ENCODE measurements at places on chromosomes 13 and 19.

- no peak for DNase-seq
Observed at GRCh38 chr13:87942205-87942604, 271.0 kb downstream of the SLITRK5 start.

DNA sequence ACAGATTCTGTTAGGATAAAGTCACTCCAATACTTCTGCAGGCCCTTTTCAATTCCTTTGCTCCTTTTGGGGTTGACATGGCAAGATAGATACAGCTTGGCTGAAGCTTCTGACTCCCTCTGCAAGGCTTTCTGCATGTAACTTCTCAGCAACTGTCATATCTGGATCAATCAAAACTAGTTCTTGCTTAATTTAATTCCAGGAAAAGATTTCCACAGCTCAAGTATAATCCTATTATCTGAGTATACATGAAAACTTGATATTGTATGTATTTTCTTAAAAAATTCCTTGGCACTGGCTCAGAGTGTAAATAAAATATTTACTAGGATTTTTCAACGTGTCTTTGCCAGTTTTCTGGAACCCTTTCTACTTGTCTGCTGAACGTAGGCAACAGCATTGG, 109.6 kb downstream of the STARD13 start:
- no peak for DNase-seq

GRCh38 chr13:29743201-29743786, 107.1 kb downstream of the UBL3 start:
- DNase-seq, result no peak

DNA sequence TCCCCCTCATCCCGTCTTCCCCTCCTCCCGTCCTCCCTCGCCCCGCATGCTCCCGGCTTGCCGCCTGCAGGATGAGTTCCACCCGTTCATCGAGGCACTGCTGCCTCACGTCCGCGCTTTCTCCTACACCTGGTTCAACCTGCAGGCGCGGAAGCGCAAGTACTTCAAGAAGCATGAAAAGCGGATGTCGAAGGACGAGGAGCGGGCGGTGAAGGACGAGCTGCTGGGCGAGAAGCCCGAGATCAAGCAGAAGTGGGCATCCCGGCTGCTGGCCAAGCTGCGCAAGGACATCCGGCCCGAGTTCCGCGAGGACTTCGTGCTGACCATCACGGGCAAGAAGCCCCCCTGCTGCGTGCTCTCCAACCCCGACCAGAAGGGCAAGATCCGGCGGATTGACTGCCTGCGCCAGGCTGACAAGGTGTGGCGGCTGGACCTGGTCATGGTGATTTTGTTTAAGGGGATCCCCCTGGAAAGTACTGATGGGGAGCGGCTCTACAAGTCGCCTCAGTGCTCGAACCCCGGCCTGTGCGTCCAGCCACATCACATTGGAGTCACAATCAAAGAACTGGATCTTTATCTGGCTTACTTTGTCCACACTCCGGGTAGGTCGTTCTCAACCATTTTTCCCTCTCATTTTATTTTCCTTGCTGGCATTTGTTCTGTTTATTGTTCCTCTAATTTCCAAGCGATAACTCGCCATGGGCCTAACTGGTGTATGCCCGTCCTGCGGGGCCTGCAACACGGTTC, 29.8 kb downstream of the NFIX start:
- DNase-seq, result no peak

DNA sequence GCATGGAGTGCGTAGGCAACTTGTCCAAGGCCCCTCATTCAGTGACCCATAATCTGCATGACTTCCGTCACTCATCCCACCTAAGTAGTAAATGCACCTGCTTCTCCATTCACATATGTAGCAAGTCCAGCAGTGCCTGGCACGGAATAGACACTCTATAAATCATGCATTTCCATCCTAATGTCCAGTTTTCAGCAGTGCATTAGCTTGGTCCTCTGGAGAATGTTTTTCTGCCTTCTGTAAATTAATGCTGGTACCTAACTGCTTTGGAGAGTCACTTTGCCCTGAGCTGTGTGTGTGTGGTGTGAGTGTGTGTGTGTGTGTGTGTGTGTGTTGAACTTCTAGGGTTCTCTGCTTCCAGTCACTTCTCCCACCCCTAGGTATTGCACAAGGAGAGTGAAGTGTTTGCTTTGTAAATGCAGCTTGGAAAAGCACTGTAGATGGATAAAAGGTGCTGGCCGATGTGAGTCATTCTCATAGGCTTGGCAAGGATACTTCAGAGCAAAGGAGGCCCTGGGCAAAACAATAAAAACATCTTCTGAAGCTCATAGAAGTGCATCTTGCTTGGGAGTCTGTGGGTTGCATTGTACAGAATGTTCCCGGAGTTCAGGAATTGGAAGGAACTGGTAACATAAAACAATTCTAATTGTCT, 181.8 kb downstream of the KATNAL1 start:
- peak; percentile 28 for DNase-seq

DNA sequence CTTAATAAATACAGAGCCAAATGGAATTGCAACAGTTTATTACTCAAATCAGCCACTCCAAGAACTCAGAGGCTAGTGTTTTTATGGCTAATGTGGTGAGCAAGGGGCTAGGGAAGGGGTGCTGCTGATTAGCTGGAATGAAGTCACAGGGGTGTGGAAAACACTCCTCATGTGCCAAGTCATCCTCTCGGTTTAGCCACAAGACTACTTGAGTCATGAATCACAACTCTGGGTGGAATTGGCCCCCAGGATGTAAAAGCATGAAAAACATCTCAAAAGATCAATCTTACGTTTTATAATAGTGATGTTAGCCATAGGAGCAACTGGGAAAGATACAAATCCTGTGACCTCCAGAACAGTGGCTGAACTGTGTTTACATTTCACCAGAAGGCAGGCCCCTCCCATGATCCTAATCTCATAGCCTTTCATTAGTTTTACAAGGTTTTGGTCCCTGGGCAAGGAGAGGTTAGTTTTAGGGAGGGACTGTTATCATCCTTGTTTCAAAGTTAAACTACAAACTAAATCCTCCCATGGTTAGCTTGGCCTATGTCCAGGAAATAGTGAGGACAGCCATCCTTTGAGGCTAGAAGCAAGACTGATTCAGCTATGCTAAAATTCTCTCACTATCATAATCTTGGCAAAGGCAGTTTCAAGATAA, 2020.1 kb upstream of the PCDH20 start:
- no peak for DNase-seq

DNA sequence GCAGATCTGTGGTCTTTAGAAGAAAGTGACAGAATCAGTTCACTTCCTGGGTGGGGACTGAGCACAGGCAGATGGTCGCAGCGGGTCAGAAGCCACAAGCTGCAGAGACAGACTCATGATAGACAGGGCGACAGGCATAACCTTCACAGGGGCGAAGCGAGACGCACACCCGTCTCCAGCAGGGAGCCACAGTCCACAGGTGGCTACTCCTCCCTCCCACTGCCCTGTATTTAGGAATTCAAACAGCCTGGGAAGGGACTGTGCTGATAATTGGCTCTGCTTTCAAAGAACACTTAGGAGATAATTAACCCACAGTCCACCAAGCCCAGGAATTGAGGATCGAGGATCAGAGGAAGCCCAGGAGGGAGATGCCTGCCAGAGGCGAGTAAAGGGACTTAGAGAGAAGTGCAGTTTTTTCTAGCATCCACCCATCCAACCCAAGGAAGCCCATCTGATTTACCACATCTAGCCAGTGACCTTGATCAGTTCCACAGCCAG, 23.2 kb downstream of the RFX2 start:
- no peak for DNase-seq

- no peak for DNase-seq
Observed at GRCh38 chr13:72004784-72005374, 137.9 kb upstream of the DACH1 start.

- DNase-seq, result no peak
Observed at GRCh38 chr13:112242777-112243176, 133.4 kb upstream of the SPACA7 start.

DNA sequence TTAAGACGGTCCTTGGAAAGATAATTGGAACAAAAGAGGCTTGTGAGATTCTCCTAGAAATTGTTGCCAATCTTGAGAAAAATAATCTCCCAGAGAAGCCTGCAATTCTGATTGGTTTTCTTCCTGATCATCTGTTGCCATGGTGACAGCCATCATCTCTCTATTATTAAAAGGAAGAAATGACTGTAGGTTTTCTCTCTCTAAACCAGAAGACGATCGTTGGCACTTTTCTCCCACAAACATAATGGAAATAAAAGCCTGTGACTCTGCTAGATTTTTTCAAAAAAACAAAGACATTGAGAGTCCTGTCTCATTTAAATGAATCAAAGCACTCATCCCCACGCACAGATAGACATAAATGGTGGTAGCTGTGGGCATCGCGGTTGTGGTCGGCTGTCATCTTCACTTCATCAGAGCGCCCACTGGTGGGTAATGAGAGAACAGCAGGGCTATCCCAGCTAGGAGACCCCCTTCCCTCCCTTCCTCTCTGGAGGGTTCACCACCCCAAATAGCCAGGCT, 21.7 kb upstream of the CALM3 start:
- no peak for DNase-seq

DNA sequence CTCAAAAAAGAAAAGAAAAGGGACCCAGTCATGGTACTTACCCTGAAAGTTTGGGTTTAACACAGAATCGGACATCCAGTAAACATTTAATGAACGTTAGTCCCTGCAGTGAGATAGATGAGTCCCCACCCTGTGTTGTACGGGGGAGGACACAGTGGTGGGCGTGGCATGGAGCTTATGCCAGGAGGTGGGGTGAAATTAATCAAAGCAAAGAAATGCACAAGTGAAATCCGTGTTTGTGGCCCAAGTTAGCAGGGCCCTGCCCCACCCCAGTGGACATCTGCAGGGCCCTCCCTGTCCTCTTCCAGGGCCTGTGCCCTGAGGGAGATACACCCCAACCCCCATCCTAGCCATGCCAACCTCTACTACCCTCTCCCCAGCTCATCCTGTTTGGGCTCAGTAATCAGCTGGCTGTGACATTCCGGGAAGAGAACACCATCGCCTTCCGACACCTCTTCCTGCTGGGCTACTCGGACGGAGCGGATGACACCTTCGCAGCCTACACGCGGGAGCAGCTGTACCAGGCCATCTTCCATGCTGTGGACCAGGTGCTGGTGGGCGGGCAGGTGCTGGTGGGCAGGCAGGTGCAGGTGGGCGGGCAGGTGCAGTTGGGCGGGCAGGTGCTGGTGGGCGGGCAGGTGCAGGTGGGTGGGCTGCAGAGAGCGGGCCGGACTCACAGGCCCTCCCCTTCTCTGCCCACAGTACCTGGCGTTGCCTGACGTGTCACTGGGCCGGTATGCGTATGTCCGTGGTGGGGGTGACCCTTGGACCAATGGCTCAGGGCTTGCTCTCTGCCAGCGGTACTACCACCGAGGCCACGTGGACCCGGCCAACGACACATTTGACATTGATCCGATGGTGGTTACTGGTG, 3.9 kb downstream of the MCOLN1 start:
- DNase-seq, result no peak

DNA sequence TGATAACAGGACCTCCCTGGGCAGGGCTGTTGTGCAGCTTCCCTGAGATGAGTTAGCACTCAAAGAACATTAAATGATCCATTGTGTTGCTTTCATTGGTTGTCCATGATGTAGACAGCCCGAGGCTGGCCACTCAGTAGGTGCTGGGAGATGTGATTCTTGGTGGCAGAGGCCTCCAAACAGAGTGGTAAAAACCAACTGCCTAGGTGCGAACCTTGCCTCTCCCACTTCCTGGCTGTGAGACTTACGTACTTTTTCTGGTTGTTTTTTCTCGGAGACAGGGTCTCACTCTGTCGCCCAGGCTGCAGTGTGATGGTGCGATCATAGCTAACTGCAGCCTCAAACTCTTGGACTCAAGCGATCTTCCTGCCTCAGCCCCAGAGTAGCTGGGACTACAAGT, 6.2 kb downstream of the SARS2 start:
- DNase-seq, result no peak

DNA sequence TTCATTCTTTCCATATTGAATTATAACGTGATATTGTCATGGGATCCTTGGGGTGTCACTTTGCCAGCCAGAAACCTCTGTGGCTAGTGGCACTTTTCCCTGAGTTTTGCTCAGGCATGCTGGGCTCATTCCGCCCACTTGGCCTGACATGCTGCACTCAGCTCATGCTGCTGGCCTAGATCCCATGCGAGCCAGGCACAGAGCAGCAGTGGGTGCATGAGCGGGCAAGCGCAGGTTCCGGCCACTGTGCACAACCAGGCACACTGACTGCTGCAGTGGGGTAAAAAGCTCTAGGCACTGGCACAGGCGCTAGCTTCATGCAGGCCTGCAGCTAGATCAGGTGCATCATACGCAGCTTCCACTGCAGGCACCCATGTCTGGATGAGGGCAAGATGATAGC, 221.2 kb downstream of the MAB21L1 start:
- no peak for DNase-seq

- no peak for DNase-seq
Observed at GRCh38 chr19:40705362-40705651, 11.4 kb downstream of the COQ8B start.

- DNase-seq, result no peak
Observed at GRCh38 chr19:917323-918151, at the start of gene KISS1R. Gene KISS1R, plus strand, starts transcription at chr19:917333. Its CDS starts 170 bp downstream, at chr19:917503.

DNA sequence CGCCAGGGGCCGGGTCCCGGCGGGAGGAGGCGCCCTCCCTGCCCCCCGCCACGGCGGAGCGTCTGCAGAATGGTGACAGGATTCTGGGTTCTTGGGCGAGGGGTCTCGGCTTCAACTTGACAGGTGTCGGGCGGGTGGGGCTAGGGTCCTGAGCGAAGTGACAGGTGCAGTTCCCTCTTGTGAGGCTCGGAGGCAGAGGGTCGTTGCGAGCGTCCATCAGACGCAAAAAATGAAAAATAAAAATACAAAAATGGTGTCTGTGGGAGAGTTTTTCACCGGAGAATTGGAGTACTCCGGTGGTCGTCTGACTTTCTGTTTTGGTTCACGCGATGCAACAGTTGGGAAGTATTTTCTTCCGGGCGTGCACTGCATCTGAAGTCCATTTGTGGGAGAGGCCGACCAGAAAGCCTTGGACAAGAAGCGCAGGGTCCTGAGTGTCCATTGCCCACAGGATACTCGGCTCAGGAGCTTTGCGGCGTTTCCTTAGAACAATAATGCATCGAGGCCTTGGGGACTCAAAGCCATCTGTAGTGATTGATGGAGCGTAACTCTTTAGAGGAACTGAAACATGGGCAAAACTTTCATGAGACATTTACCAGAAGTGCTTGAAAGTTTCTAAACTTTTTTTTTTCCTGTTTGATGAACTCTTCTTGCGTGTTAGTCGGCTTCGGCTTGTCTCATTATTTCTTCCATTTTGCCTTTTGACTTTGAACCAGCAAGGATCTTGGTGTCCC, 759 bp downstream of the RB1 start:
- no peak for DNase-seq

GRCh38 chr19:46514589-46515289, 19.1 kb upstream of the PNMA8B start:
- DNase-seq, result no peak

DNA sequence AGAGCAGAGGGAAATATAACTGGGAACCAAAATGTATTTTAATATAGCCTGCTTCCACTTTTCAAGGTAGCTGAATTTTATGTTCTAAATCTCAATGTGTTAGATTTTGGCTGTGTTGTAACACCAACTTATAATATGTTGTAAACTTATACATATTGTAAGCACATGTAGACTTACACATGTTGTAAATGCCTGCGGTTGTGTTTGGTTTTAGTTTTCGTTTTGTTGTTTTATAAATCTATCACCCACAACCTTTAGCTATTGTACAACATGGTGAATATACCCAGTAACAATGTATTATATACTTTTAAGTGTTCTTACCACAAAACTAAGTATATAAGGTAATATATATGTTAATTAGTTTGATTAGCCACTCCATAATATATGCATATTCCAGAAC, 15.6 kb downstream of the KCTD4 start:
- no peak for DNase-seq

All from occipital lobe (tissue), 3 donors.